ENCODE measurements at places on chromosomes 12 and 14. TPM values are rescaled to one million over a fixed set of nuclear protein-coding genes. Genes with fewer than 3 reads are reported as not detected.

DNA sequence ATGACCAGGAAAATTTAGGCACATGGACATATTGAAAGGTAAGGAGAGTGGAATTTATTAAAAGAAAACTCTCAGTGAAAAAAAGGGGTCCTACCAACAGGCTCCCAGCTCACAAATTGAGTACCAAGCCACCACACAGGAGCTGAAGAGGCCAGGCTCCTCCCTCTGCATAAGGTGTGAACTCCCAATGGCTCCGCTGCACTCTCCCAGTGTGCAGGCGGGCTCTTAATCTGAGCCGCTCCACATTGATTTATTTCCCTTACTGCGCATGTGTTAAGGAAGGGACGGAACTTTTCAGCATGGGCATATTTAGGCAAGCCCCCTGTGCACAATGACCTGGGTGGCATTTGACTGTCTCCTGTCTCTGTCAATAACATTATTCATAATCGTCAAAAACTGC, 68.6 kb upstream of the PLEKHG7 start:
- H3K27me3 ChIP-seq: no peaks in the 10 kb centered on the region
- no peak overlapping the region for H3K4me3 ChIP-seq
- no peaks in the 10 kb centered on the region for H3K4me1 ChIP-seq
- no peak for DNase-seq
- H3K27ac ChIP-seq: no peak overlapping the region

DNA sequence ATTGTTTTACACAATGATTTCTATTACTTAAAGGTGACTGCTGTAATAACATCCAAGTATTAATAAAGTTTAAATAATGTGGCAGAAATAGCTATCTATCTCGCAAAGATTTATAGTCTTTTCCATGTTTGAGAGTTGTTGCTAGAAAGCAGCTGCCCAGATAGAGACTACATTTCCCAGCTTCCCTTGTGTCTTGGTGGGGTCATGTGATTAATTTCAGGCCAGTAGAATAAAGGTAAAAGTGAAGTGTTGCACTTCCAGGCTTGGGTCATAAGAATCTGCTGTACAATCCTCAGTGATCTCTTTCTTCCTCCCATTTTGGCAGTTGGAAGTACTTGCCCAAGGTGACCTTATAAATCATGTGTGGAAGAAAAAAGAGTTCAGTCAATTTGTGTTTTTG, 449.7 kb upstream of the USP15 start:
- H3K4me1 ChIP-seq: no peaks in the 10 kb centered on the region
- no peak overlapping the region for H3K27ac ChIP-seq

GRCh38 chr12:84077679-84078078, 834.9 kb downstream of the SLC6A15 start:
- H3K27ac ChIP-seq: no peak overlapping the region
- H3K4me1 ChIP-seq: no peaks in the 10 kb centered on the region
- no peak overlapping the region for H3K4me3 ChIP-seq
- H3K36me3 ChIP-seq: no peaks in the 10 kb centered on the region
- no peaks in the 10 kb centered on the region for H3K27me3 ChIP-seq

GRCh38 chr14:83467811-83468210, 1934.2 kb upstream of the SEL1L start:
- H3K4me3 ChIP-seq: no peak overlapping the region
- H3K4me1 ChIP-seq: no peaks in the 10 kb centered on the region
- H3K27me3 ChIP-seq: no peaks in the 10 kb centered on the region
- DNase-seq: no peak

DNA sequence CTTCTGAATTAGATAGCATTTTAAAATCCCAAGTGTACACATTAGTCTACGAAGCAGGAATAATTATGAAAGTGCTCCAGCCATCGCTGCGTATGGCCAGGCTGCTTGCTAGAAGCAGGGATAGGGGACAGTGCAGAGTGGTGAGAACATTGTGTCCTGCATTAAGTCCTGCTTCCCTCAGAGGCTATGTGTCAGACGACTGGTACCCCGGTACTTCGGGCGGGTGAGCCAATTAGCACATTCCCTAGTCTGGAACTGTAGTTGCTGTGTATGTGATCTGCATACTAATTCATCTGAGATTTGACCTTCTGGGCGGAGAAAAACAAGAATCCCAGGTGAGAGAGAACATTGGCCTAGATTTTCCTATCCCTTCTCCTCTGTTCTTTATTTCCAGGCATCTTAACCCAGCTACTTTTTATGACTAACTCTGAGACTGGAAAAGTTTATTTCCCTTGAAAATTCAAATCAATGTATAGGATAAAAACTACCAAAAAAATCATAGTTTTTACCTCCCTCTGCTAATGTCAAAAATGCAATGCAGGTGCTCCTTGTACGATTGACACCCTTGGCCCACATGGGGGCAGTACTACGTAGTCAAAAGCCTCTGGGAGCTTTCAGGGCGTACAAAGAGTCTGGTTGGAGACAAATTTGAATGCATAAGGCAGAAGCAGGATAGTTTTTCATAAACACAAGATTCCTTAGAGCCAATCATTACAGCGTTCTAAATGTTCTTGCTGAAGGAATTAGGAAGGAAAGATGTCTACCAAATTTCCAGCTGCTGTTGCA, 764.3 kb downstream of the NOVA1 start:
- no peaks in the 10 kb centered on the region for H3K4me1 ChIP-seq
- H3K27me3 ChIP-seq: no peaks in the 10 kb centered on the region
- H3K36me3 ChIP-seq: no peaks in the 10 kb centered on the region
- no peak overlapping the region for H3K4me3 ChIP-seq

- no peak overlapping the region for H3K27ac ChIP-seq
- no peak for DNase-seq
- H3K4me3 ChIP-seq: no peak overlapping the region
Observed at GRCh38 chr12:63319936-63320633, 169.1 kb upstream of the AVPR1A start.

DNA sequence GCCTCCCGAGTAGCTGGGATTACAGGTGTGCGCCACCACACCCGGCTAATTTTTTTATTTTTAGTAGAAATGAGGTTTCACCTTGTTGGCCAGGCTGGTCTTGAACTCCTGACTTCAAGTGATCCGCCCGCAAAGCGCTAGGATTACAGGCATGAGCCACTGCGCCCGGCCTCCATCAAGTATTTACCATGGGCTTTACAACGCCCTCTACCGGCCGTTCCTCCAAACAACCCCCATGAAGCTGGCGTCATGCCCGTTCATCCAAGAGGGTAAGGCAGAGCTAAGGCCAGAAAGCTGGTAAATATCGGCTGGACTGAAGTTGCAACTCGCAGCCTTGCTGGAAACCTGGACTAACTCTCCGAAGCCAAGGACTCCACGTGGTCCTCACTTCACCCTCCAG, 41.6 kb downstream of the RNF34 start:
- no peaks in the 10 kb centered on the region for H3K27me3 ChIP-seq
- peaks cover 10% of the 10 kb centered on the region for H3K4me1 ChIP-seq
- DNase-seq: no peak
- H3K4me3 ChIP-seq: no peak overlapping the region
- no peak overlapping the region for H3K27ac ChIP-seq

DNA sequence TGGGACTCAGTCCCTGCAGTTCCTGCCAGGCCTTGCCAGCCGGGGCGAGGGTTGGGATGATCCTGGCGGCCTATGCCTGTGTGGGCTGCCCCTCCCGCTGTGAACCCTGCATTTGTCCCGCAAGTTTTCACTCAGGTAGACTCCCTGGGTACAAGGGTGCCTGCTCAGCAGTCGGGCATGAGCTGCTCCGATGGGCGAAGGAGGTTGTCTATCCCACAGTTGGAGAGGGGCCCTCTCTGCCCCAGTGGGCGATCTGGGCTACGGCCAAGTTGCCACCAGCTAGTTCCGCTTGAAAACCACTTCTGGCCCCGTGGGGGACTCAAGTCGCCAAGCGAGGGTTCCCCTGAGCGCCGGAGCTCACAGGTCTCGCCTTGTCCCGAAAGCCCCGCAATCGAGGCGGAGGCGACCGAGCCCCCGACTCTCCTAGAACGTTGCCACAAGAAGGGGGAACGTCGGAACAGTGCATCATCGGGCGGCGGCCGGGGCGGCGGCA, 365 bp upstream of the TPI1 start:
- H3K36me3 ChIP-seq: peaks cover 75% of the 10 kb centered on the region
- peak; percentile 35 for DNase-seq
- H3K27ac ChIP-seq: peak overlapping the region; percentile 99
- H3K27me3 ChIP-seq: no peaks in the 10 kb centered on the region
- peaks cover 33% of the 10 kb centered on the region for H3K4me1 ChIP-seq
- peak overlapping the region; percentile 99 for H3K4me3 ChIP-seq

- no peak overlapping the region for H3K27ac ChIP-seq
- H3K4me1 ChIP-seq: no peaks in the 10 kb centered on the region
- no peaks in the 10 kb centered on the region for H3K36me3 ChIP-seq
- H3K4me3 ChIP-seq: no peak overlapping the region
- no peaks in the 10 kb centered on the region for H3K27me3 ChIP-seq
Observed at GRCh38 chr14:56751471-56751870, 58.8 kb downstream of the OTX2 start.

PTHLH gene
- total RNA-seq: 5.0 TPM

DNA sequence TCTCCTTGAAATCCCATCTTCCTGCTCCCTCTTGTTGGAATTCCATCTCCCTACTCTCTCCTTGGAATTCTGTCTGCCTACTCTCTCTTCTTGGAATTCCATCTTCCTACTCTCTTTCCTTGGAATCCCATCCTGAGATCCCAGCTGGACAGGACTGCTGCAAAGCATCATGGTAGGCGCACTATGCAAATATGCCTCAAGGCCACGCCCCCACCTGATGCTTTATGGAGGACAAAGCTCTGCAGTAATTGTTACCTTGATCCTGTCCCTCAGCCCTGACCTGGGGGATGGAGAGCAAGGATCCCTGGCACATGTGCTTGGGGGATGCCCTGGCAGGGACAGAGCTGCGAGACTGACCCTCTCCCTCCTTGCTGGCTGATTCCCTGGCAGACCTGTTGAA, 185.6 kb downstream of the TBX5 start:
- H3K4me3 ChIP-seq: no peak overlapping the region
- no peaks in the 10 kb centered on the region for H3K36me3 ChIP-seq
- no peaks in the 10 kb centered on the region for H3K27me3 ChIP-seq
- no peak overlapping the region for H3K27ac ChIP-seq
- H3K4me1 ChIP-seq: no peaks in the 10 kb centered on the region

- H3K27me3 ChIP-seq: no peaks in the 10 kb centered on the region
- H3K27ac ChIP-seq: no peak overlapping the region
- no peak overlapping the region for H3K4me3 ChIP-seq
Observed at GRCh38 chr14:35578639-35579038, 44.7 kb downstream of the INSM2 start.

OR4K5 gene
- total RNA-seq: not detected

SDR9C7 gene
- 26.0 TPM for total RNA-seq

GRCh38 chr14:99265571-99265970, 6.4 kb downstream of the BCL11B start:
- H3K27me3 ChIP-seq: no peaks in the 10 kb centered on the region
- H3K4me1 ChIP-seq: peaks cover 10% of the 10 kb centered on the region
- H3K36me3 ChIP-seq: no peaks in the 10 kb centered on the region
- H3K27ac ChIP-seq: peak overlapping the region; percentile 9
- no peak for DNase-seq

OAS1 gene
- total RNA-seq: 57.7 TPM

GRCh38 chr14:103509864-103510723, 12.5 kb downstream of the CKB start:
- no peak for DNase-seq
- H3K36me3 ChIP-seq: peaks cover 17% of the 10 kb centered on the region
- H3K4me3 ChIP-seq: no peak overlapping the region
- peaks cover 15% of the 10 kb centered on the region for H3K4me1 ChIP-seq
- no peaks in the 10 kb centered on the region for H3K27me3 ChIP-seq
- H3K27ac ChIP-seq: no peak overlapping the region

CIROP gene
- total RNA-seq: not detected

GRCh38 chr12:28145216-28145615, 45.0 kb upstream of the CCDC91 start:
- no peak for DNase-seq
- H3K27ac ChIP-seq: no peak overlapping the region
- H3K4me3 ChIP-seq: no peak overlapping the region

LALBA gene
- total RNA-seq: not detected

LGR5 gene
- not detected for total RNA-seq

- no peaks in the 10 kb centered on the region for H3K36me3 ChIP-seq
- DNase-seq: no peak
- no peaks in the 10 kb centered on the region for H3K4me1 ChIP-seq
- H3K27ac ChIP-seq: no peak overlapping the region
- no peaks in the 10 kb centered on the region for H3K27me3 ChIP-seq
Observed at GRCh38 chr12:97267594-97268202, 194.9 kb upstream of the RMST start.

ZDHHC22 gene
- not detected for total RNA-seq

DNA sequence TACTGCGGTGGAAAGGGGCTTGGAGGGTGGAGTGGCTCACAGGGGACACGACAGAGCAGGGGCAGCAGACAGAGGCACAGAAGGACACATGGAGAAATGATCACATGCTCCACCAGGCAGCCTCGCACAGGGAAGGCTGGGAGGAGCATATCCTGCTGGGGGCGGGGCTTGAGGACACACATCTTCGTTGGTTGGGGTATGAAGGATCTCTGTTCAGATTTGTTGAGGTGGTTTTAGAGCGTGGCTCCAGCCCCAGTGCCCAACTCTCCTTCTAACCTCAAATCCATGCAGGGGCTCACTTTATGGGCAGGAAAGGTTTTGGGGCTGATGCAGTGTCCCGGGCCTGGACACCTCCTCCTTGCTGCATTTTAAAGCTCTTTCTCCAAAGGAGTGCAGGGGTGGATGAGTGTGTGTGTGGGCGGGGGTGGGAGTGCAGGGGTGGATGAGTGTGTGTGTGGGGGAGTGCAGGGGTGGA, 733 bp upstream of the P3H3 start:
- no peak overlapping the region for H3K4me3 ChIP-seq
- H3K27ac ChIP-seq: peak overlapping the region; percentile 9
- DNase-seq: no peak
- H3K36me3 ChIP-seq: no peaks in the 10 kb centered on the region

- H3K4me3 ChIP-seq: no peak overlapping the region
- H3K4me1 ChIP-seq: no peaks in the 10 kb centered on the region
- no peaks in the 10 kb centered on the region for H3K27me3 ChIP-seq
- no peak overlapping the region for H3K27ac ChIP-seq
- no peaks in the 10 kb centered on the region for H3K36me3 ChIP-seq
- no peak for DNase-seq
Observed at GRCh38 chr12:122669397-122670070, 33.6 kb downstream of the HCAR2 start.

- H3K36me3 ChIP-seq: no peaks in the 10 kb centered on the region
- no peaks in the 10 kb centered on the region for H3K27me3 ChIP-seq
- H3K4me3 ChIP-seq: peak within 1 kb of the TSS; percentile 58
- H3K4me1 ChIP-seq: peaks cover 20% of the 10 kb centered on the region
- DNase-seq: no peak
Observed at GRCh38 chr12:23949348-23950209, at the start of gene SOX5. Gene SOX5 (minus strand): TSS chr12:23949670. CDS start chr12:23949601, 69 bp downstream.

GRCh38 chr14:68190032-68190431, 370.5 kb downstream of the RAD51B start:
- H3K27me3 ChIP-seq: no peaks in the 10 kb centered on the region
- H3K4me3 ChIP-seq: no peak overlapping the region
- no peak overlapping the region for H3K27ac ChIP-seq
- no peak for DNase-seq

GRCh38 chr14:78173346-78174035, 3.3 kb downstream of the NRXN3 start:
- no peak for DNase-seq
- H3K4me1 ChIP-seq: no peaks in the 10 kb centered on the region
- no peak overlapping the region for H3K27ac ChIP-seq
- H3K36me3 ChIP-seq: no peaks in the 10 kb centered on the region

Data from esophagus squamous epithelium (tissue), 5 donors.